ENCODE measurements at places on chromosomes 5 and 9.

- no peak for DNase-seq
Measured at GRCh38 chr9:137459601-137460362, 648 bp upstream of the NSMF start.

DNA sequence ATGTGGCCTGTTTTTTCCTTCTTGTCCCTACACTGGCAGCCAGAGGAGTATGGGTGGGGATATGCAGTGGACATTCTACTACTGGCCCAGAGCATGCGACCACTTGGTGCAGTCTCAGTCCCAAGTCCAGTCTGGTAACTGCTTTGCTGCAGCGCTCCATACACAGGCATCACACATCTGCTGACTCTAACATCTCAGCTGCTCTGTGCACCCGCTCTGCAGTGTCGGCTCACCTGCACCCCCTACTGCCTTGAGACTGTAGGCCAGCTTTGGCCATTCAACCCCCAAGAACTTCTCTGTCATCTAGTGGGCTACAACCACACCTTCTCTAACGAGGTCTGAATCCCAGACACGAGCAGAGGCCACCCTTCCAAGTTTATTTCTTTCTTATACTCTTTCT lies 46.4 kb upstream of the SLCO6A1 start:
- DNase-seq = no peak

DNA sequence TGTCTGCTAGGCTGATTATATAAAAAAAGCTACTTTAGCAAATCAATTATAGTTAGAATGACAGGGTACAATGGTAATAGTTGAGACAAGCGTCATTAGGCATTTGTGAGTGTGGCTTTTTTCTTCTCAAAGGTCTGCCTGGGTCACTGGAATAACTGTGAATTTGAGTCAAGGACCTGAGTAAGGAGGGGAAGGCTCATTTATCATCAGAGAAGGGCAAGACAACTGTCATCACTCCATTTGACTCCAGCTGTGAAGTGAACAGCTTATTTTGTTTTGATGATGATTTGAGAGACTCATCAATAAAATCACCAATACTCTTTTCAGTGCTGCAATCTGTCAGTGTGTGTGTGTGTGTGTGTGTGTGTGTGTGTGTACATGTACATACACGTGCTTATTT lies 118.6 kb downstream of the MAT2B start:
- DNase-seq = peak; percentile 53

DNA sequence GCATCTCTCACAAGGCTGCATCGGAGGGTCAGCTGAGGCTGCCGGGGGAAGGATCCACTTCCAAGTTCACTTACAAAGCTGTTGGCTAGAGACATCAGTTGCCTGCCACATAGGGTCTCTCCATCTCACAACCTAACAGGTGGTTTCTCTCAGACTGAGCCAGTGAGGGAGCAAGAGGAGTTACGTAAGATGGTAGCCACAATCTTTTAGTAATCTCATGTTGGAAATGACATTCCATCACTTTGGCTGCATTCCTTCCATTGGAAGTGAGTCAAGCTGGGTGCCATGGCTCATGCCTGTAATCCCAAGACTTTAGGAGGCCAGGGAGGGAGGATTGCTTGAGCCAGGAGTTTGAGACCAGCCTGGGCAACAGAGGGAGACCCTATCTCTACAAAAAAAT lies 7.4 kb upstream of the GRK6 start:
- peak; percentile 70 for DNase-seq

DNA sequence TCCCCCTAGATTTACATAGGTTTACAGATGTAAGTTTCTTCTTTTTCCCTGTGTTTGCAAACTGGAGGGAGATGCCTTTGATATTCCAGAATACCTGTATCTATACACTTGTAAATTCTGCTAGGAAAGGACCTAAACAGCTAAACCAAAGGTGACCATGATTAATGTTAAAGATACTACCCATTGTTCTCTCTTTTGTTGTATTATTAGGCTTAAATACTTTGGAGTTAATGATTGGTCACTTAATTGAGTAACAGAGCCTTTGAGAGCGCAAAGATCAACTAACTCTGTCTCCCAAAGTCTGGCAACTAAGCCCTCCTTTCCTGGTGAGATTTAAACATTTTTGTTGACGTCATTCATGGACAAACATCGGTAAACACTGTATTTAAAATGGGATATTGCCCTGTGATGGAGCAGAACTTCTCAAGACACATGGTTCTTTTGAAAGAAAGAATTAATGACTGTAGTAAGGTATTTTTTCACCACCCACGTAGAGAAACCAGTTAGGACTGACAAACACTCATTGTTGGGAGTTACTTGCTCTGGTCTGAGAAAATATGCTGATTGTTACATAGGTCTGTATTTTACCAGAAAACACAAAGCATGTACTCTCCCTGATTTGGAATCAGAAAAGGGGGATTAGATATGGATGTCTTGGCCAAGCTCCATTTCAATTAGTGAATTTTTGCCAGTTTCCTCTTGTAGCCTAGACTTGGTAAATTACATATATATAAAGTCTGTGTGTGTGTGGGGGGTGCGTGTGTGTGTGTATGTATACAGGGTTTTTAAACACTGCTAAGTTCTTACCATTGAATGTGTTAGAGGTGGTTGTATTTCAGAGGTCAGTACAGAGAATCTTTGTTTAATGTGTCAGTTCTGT lies 4.6 kb downstream of the VCAN start:
- peak; percentile 50 for DNase-seq

- no peak for DNase-seq
Measured at GRCh38 chr9:88174324-88174723, 36.0 kb upstream of the SPATA31C2 start.

GRCh38 chr5:163269624-163270023 lies 167.8 kb upstream of the CCNG1 start:
- no peak for DNase-seq

All from fibroblast of skin of abdomen (primary cell).